Activated effector memory CD4-positive, alpha-beta T cell treated with anti-CD3 and anti-CD28 coated beads, Interleukin-2, amount 50 U/mL, for 16 hours (primary cell): ENCODE measurements at places on chromosomes 6 and 20.

DNA sequence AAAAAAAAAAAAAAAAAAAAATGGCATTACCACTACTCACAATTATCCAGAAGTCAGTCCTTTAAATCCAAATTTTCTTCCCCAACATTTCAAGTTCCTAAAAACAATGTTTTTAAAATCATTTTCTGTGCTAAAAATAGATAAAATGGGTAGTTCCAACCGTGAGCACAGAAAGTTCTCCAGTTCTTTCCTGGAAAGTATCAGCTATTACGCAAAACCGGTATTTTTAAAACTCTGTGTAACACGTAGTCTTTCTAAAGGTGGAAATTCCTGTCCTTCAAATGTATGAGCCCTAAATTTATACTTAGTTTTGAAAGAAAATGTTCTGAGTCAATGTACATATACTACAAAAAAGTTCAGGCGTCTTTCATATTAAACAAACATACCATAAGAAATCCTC is 83.5 kb upstream of the SCAF8 start:
- no peak for DNase-seq

DNA sequence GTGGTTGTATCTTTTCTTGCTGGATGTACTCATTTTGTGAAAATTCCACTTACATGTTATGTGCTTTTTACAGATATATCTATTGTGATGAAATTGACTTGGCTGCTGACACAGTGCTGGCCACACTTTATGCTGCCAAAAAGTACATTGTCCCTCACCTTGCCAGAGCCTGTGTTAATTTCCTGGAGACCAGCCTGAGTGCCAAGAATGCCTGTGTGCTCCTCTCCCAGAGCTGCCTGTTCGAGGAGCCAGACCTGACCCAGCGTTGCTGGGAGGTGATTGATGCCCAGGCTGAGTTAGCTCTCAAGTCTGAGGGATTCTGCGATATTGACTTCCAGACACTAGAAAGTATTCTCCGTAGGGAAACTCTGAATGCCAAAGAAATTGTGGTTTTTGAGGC is 4.9 kb downstream of the BTBD3 start:
- no peak for DNase-seq

DNA sequence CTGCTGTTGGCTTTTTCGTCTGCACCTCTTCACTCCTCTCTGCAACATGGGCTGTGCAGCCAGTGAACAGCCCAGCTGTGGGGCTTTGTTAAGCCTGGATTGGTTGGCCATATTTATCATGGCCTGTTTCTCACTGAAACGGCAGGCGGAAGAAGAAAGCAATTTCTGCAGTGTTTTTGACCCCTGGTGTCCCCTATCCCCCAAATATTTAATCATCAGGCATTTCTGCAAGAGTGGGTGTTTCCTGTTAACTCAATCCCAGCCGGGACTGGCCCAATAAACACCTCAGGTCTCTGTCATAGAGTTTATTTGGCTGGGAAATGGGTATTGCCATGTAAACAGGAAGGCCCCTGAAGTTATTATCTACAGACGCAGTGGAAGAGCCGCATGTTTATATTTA is 174.8 kb upstream of the SUPT3H start:
- DNase-seq = no peak

- no peak for DNase-seq
Observed at GRCh38 chr6:11270030-11271027, 37.9 kb upstream of the NEDD9 start.

DNA sequence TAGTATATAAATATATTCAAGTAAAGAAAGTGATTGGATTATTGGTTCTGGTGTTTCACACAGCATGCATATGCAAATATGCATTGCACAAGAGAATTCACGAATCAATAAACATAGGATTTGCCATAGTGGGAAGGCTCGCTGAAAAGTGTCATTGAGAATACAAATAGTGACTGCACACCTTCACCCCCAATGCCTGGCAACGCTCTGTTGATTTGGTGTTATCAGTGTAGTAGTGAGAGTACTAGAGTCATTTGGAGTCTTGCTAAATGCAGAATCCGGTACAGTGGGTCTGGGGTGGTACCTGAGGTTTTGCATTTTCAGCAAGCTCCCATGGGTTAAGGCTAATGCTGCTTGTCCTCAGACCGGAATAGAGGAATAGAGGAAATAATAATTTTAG is 49.7 kb upstream of the NAA20 start:
- DNase-seq = no peak

DNA sequence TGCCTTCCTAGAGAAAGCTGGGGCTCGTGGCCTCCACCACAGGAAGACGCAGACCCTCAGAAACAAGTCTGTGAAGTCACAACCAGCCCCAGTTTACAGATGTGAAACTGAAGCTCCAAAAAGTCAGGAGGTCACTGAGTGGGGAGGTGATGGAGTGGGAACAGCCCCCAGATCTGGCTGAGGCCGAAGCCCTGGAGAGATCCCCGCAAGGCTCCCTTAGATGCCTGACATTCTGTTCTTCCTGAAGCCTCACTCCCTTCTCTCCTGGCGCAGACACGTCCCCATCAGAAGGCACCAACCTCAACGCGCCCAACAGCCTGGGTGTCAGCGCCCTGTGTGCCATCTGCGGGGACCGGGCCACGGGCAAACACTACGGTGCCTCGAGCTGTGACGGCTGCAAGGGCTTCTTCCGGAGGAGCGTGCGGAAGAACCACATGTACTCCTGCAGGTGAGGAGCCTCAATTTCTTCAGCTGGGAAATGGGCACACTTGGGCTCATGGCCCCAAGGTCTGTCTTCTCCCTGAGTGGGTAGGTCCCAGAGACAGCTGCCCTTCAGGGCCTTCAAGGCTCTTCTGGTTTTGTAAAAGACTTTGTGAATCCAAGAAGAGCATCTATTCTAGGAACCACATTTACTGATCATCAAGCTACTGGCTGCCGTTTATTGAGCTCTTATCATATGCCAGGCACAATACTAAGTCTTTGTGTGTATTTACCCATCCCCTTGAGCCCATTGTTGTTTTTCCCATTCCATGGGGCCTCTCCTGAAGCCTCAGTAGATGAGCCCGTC is 50.5 kb downstream of the HNF4A start:
- DNase-seq = no peak

DNA sequence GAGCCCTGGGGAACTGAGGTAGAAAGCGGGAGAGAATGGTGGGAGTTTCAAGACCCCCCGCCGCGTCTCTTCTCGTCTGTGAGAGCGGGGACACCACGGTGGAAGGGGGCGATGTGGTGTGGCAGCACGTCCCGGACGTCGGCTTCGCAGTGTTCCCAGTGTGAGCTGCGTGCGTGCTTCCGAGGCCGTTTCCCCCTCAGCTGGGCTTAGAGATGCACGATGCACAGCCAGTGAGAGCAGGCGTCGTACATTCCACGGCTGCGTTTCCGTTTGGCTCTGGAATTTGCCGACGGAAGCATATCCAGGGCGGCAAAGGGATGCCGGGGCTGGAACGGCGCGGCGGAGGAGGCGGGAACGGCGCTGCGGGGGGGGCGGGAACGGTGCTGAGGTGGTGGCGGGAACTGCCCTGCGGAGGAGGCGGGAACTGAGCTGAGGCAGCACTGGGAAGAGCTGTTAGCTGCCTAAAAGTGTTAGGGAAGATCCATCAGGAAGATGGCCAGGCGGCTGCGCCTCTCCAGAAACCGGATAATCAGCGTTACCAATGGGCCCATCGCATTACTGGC is 37.7 kb downstream of the KIF25 start:
- no peak for DNase-seq

GRCh38 chr6:24960991-24961475 is 25.3 kb upstream of the RIPOR2 start:
- no peak for DNase-seq

- no peak for DNase-seq
Observed at GRCh38 chr6:121438869-121439268, 3.4 kb downstream of the GJA1 start.

- DNase-seq = no peak
Observed at GRCh38 chr20:58883241-58883691, 30.8 kb downstream of the GNAS start.

DNA sequence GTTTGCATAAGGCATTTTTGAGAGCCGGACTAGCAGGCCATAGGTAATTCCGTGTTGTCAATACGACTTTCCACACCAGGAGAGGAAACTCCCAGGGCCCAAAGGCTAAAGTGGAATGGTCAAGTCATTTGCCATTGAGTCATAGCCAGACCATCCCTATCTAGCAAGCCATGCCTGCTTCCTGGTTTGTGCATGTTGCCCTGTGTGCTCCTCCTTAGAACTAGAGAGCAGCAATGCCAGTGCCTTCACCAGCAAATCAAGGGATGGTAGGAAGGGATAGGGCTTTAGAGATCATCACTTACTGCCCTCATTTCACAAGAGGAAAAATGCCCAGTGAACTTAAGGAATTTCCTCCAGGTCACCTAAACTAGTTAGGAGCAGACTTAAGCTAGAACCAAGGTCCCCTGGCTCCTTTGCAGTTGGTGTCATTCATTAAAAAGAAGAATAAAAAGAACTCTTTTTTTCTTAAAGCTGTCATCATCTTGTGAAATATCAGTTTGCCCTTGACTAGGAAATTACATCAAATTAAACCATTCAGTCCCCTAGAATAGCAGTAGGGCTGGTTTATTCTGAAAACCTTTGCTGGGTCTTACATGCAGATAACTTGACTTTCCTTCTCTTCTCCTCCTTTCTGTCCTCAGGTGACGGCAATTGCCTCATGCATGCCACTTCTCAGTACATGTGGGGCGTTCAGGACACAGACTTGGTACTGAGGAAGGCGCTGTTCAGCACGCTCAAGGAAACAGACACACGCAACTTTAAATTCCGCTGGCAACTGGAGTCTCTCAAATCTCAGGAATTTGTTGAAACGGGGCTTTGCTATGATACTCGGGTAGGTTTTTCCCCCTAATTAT is 7.4 kb downstream of the TNFAIP3 start:
- DNase-seq = no peak

GRCh38 chr6:159067334-159067733 is 22.5 kb upstream of the TAGAP start:
- DNase-seq = no peak

DNA sequence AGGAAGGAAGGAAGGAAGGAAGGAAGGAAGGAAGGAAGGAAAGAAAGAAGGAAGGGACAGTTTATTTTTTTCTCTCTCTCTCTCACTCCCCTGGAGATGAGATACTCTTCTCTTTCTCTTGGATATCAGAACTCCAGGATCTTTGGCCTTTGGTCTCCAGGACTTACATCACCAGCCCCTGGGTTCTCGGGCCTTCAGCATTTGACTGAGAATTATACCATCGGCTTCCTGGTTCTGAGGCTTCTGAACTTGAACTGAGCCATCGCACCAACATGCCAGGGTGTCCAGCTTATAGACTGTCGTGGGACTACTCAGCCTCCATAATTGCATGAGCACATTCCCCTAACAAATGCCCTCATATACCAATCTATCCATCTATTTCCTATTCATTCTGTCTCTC is 69.4 kb upstream of the NRSN1 start:
- no peak for DNase-seq

GRCh38 chr6:13718123-13718458 is 6.5 kb upstream of the RANBP9 start:
- no peak for DNase-seq

- no peak for DNase-seq
Observed at GRCh38 chr20:56630506-56631317, 1.6 kb downstream of the TFAP2C start.

DNA sequence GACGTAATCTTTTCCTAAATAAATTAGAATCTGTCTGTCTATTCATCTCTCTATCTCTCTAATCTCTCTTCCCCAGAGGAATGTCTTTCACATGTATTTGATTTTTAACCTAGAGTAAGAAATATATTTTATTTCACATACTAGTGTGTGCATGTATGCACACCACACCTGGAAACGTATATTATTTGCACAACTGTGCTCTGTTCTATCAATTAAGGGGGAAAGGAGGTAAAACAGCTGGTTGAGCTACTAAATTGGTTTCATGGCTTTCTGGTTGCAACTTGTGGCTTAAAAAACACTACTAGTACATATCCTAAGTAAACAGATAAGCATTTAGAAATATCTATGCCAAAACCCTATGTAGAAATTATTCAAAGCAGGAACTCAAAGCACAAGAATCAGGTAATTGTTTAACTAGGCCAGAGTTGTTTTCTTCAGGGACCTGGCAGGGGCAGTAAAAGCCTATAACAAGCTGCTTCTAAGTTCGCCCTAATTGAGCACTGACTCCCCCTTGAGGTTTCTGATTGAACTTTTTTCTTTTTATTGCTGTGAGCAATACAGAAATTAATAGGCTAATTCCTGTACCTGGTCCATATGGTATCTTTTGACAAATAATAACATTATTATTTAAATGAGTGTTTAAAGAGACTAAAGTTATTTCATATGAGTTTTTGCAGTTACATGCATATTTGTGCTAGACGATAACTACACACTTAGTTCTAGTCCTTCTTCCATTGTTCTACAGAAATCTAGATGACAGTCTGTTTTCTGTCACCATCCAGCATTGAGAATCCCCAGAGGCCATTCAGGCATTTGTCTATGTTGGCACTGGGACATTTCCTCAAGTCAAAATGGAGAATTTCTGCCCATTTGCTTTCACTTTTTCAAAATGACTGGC is 88.6 kb downstream of the MCHR2 start:
- no peak for DNase-seq

DNA sequence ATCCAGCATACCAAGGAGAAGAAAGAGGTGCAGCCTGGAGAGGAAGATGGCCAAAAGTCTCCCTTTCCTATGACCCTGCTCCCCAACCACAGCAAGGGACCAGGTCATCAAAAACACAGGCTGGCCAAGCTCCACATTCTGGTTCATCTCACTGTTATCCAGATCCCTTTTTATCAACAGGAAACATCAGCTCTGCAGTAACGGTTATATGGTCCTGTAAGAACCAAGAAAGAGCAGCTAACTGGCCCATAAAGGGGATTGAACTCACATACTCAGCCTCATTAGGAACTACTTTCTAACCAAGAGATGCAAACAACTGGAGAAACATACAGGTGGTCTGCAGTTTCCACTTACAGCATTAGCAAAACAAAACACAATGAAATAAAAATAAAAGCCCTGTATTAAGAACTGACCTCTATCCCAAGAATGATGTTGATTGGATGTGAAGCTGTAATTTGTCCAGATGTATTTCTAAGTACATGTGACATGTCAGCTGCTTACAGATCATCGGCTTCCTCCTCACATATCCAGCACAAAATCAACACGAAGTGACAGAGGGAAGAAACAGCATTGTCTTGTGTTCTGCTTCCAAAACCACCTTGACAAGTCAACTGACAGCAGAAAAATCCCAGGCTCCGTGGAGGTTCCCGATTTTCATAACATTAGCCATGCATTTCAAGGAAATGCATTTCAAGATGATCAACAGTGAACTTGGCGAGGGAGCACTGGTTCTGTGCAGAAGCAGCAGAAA is 557.2 kb upstream of the AGPAT4 start:
- DNase-seq = no peak

GRCh38 chr20:34713194-34713943 is 9.2 kb downstream of the TP53INP2 start:
- DNase-seq = no peak
